ENCODE measurements at places on chromosomes 1 and 21.
A peak's percentile ranks its signal among the peaks of the same experiment; 100 is the strongest.

GRCh38 chr1:186819126-186819525, 9.6 kb upstream of the PLA2G4A start:
- peak; percentile 80 for DNase-seq

GRCh38 chr1:222167111-222167510, 380.8 kb downstream of the HHIPL2 start:
- DNase-seq = peak; percentile 98

- DNase-seq = peak; percentile 73
Measured at GRCh38 chr1:183956559-183957188, 80.9 kb downstream of the COLGALT2 start.

GRCh38 chr1:19918057-19918456, 5.4 kb downstream of the PLA2G2E start:
- peak; percentile 67 for DNase-seq

- no peak for DNase-seq
Measured at GRCh38 chr1:237179503-237179902, 137.5 kb downstream of the RYR2 start.

DNA sequence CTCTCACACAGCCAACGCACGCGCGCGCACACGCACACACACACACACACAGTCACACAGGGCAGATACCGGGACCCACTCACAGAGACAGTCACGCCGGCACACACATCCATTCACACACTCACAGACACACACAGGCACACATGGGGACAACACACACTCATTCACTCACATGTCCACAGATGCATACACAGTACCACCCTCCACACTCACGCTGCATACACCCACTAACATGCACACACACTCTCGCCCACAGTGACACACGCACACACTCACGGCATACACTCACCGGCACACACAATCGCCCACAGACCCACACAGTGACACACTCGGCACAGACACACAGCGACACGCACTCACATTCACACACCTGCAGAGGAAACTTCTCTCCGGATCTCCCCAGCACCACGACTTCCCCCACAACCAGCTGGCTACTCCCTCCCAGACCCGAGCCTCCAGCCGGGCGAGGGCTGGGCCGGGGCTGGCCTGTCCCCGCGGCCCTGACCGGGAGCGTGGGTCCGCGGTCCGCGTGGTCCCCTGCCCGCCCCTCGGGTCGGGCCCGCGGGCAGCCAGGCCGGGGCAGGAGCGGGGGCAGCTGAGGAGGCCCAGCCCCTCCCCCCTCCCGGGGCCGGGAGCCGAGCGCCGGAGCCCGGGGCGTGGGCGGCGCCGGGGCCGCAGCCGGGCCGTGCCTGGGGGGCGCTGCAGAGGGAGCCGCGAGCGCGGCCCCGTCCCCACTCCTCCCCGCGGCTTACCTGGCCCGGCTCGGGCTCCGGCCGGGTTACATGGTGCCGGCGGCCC, 552 bp downstream of the DLGAP3 start:
- peak; percentile 10 for DNase-seq

GRCh38 chr1:219416598-219417238, 196.2 kb downstream of the ZC3H11B start:
- DNase-seq = peak; percentile 28

DNA sequence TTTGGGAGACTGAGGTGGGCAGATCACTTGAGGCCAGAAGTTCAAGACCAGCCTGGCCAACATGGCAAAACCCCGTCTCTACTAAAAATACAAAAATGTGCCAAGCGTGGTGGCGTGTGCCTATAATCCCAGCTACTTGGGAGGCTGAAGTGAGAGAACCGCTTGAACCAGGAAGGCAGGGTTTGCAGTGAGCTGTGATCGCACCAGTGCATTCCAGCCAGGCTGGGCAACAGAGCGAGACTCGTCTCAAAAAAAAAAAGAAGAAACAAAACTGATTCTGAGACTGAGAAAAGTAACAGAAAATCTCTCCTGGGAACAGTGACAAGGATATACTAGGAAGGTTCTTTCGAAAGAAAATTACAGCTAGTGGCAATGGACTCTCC, 20.9 kb downstream of the USP48 start:
- DNase-seq = no peak

- no peak for DNase-seq
Measured at GRCh38 chr1:17742583-17742982, 12.6 kb upstream of the ACTL8 start.

DNA sequence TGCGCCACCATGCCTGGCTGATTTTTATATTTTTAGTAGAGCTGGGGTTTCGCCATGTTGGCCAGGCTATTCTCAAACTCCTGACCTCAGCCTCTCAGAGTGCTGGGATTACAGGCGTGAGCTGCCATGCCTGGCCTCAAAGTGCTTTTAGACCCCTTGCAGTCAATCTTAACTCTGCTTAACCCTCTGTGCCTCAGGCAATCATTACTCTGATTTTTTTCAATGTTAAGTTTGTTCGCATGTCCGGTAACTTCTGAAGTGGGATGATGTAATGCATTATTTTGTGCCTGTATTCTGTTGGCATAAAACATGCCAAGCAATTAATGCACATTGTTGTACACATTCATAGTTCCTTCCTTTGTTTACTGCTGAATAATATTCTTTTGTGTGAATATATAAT, 18.6 kb downstream of the SMG7 start:
- no peak for DNase-seq

DNA sequence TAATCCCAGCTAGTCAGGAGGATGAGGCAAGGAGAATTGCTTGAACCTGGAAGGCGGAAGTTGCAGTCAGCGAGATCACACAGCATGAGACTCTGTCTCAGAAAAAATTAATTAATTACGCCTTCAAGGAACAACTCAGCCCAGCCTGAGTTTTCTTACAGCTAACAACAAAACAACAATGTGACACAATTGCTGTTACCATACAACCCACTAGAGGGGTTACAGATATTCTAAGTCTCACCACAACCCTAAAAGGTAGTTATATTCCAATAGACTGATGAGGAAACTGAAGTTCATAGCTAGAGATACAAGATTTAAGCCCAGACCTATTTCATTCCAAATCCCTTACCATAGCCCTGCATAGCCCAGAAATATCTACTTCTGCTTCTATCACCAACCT, 2.9 kb upstream of the LRRC8C start:
- DNase-seq = no peak

DNA sequence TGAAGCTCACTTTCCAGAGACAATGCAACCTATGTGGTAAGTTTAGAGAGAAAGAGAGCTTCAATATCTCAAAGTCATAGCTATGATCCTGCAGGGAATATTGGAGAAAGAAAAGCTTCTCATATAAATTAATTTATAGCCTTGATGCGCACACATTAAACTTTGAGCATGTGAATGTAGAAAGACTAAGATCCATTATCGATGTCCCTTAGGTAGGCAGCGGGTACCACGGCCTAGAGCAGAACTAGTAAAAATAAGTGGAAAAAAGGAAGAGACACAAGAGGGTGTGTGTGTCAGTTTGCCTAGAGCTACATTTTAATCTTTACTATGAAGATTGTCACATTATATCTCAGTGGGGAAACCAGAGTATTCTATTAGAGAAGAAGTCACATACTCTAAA, 685.6 kb downstream of the AMY1C start:
- DNase-seq = no peak

- no peak for DNase-seq
Measured at GRCh38 chr1:10781137-10781536, 15.3 kb downstream of the CASZ1 start.

Measured in foreskin fibroblast (primary cell).